ENCODE measurements at places on chromosomes 4 and X.

GRCh38 chr4:41205130-41205529 lies 9.2 kb downstream of the APBB2 start:
- no peak overlapping the region for H3K4me3 ChIP-seq
- no peak for DNase-seq
- no peaks in the 10 kb centered on the region for H3K4me1 ChIP-seq
- no peak overlapping the region for H3K27ac ChIP-seq
- H3K27me3 ChIP-seq = no peaks in the 10 kb centered on the region

DNA sequence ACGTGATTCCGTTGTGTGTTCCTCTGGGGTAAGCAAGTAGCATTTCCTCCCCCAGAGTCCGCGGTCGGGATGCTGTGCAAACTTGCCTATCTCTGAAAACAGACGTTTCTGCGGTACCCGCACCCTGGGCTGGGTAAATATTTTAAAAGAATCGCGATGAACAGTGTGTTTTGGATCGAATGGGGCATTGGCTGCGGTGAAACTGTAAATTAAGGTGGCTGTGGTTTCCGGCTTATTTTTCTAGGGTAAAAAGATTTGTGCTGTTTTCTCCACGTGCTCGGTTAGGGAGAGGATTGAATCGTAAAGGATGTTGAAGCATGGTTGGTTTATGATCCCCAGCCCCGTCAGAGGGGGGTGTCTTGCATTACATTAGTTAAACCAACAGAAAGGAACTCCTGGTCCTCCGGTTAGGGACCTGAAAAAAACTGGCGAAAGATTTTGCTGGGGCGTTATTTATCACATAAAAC lies 1.2 kb downstream of the HHIP start:
- H3K4me1 ChIP-seq = 0 out of 2 replicates have a peak, but pooled peaks cover 4% of the 10 kb centered on the region
- DNase-seq = no peak
- no peak overlapping the region for H3K27ac ChIP-seq
- H3K4me3 ChIP-seq = peak overlapping the region; percentile 47
- H3K27me3 ChIP-seq = no peaks in the 10 kb centered on the region
- no peaks in the 10 kb centered on the region for H3K36me3 ChIP-seq

GRCh38 chrX:45186643-45187026 lies 14.0 kb downstream of the DIPK2B start:
- H3K4me1 ChIP-seq = no peaks in the 10 kb centered on the region
- no peaks in the 10 kb centered on the region for H3K36me3 ChIP-seq
- no peaks in the 10 kb centered on the region for H3K27me3 ChIP-seq
- H3K27ac ChIP-seq = no peak overlapping the region
- peak overlapping the region; percentile 70 for H3K4me3 ChIP-seq
- DNase-seq = no peak

- no peak for DNase-seq
- H3K4me1 ChIP-seq = no peaks in the 10 kb centered on the region
- no peaks in the 10 kb centered on the region for H3K36me3 ChIP-seq
- H3K4me3 ChIP-seq = no peak overlapping the region
- no peak overlapping the region for H3K27ac ChIP-seq
- H3K27me3 ChIP-seq = no peaks in the 10 kb centered on the region
Measured at GRCh38 chrX:53262918-53263394, 18.4 kb downstream of the IQSEC2 start.

Measured in MM.1S (cell line).